ENCODE measurements at places on chromosomes 5 and 9. TPM values are rescaled to one million over a fixed set of nuclear protein-coding genes. Genes with fewer than 3 reads are reported as not detected.

RNF183 gene
- 0.04 TPM for total RNA-seq

NIPAL4 gene
- total RNA-seq, result 0.13 TPM

- no peaks in the 10 kb centered on the region for H3K27me3 ChIP-seq
- H3K36me3 ChIP-seq, result no peaks in the 10 kb centered on the region
- peaks cover 10% of the 10 kb centered on the region for H3K4me1 ChIP-seq
- DNase-seq, result no peak
- no peak overlapping the region for H3K4me3 ChIP-seq
Measured at GRCh38 chr5:56567278-56567677, 248.1 kb upstream of the MAP3K1 start.

IL13 gene
- total RNA-seq, result not detected
